ENCODE measurements at places on chromosomes 13 and 19.

GRCh38 chr19:47497050-47497766 lies 13.2 kb upstream of the KPTN start:
- no peak for DNase-seq

GRCh38 chr13:19864746-19865309 lies 1.4 kb upstream of the ZMYM5 start:
- DNase-seq = no peak

- no peak for DNase-seq
These were observed 379.6 kb downstream of the TSHZ3 start for GRCh38 chr19:30969591-30969990.

DNA sequence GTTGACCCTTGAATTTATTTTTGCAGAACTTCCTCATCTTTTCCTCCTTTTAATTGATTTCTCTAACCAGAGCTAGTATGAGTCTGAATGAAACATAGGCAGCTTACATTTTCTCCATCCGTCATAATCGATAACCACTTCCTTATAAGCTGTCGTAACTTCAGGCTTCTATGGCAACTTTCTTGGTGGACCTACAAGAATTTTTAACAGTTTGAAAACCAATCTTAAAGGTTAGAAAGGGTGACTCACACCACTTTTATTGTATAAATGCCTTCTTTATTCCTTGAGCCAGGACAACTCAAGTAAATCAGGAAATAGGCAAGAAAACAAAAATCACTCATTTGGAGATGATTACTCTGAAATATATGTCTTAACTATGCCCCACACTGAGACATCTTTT lies 105.7 kb upstream of the KL start:
- no peak for DNase-seq

GRCh38 chr13:59527500-59527899 lies 636.2 kb downstream of the DIAPH3 start:
- DNase-seq = no peak

GRCh38 chr13:52949742-52950141 lies 78.9 kb upstream of the OLFM4 start:
- DNase-seq = no peak

- DNase-seq = no peak
These were observed 8.5 kb upstream of the SHISA2 start for GRCh38 chr13:26060357-26060756.

GRCh38 chr19:57814505-57815246 lies at the start of gene ZNF552:
ZNF552 (minus strand) TSS chr19:57814913; CDS start chr19:57814743, 170 bp downstream.
- no peak for DNase-seq

GRCh38 chr19:21940684-21941083 lies 70.1 kb downstream of the ZNF208 start:
- DNase-seq = no peak

DNA sequence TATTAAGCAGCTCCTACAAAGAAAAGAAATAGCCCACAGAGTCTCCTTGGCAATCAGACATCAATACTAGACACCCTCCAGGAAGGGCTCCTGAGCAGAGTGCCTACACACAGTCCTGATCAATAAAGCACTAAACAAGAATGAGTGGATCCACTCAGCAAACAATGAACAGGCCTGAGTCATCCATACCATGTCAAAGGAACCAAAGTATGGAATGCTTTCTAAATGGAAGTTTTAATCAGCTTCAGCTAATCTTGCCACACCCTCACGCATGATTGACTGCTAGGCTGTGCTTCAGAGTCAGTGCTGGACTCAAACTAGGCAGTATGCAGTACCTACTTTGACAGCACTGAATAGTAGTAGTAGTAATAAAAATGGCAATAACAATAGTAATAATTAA lies 392.7 kb upstream of the HTR2A start:
- no peak for DNase-seq

DNA sequence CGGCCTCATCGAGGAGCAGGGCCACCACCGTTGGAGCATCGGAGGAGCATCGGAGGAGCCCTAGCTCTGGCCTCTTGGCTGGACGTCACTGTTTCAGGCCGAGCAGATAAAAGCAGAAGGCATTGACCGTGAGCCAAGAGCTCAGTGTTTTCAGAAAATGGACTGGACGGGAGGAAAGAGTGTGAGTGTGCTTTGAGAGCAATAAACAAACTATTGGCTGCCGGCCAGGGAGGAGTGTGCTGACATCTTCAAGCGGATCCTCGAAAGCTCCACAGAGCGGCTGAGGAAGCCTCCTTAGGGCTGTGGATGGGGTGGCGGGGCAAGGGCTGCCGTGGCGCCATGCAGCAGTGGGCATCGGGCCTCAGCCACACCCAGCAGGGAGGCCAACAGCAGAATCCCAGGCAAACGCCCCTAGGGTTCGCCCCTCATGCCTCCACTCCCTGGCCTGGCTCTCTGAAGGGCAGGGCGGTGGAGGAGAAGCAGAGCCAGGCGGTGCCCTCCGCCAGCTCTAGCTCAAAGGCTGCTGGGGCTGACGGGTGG lies 41.8 kb downstream of the IRS2 start:
- DNase-seq = no peak

- DNase-seq = no peak
These were observed 27.2 kb downstream of the WDR62 start for GRCh38 chr19:36081894-36082293.

- no peak for DNase-seq
These were observed 9.8 kb upstream of the MICU2 start for GRCh38 chr13:21613791-21614190.

DNA sequence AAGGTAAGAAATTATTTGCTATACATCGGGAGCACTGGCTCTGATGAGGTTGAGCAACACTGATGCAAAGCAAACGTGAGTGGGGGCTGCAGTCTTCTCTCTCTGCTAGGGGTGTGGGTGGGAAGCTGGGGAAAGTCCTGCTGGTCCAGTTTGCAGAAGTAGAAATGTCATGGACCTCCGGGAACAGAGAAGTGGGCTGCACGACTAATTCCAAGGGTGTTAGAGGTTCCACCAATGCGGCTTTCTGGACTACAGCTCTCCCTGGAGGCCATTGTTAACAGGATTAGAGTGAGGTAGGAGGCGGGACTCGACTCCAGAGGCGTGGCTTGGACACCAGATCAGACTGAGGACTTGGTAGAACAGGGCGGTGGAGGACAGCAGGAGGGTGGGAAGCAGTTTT lies 5.7 kb upstream of the FBXO27 start:
- no peak for DNase-seq

- no peak for DNase-seq
These were observed 36.7 kb downstream of the CUL4A start for GRCh38 chr13:113245849-113246796.

DNA sequence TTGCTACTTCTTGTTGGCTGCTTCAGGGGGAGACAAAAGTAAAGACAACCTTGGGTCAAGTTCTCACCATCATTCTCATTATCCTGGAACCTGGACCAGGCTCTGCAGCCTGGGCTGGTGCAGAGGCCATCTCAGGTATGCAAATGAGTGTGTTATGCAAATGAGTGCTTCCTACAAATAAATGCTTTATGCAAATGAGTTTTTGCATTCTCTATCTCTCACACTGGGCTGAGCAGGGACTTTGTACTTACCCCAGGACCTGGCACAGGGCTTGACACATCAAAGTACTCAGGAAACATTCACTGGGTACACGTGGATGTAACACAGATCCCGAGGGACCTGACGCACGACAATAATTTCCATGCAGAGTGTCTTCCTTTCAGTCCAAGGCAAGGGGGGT lies 103.0 kb downstream of the DNAJC15 start:
- DNase-seq = no peak

DNA sequence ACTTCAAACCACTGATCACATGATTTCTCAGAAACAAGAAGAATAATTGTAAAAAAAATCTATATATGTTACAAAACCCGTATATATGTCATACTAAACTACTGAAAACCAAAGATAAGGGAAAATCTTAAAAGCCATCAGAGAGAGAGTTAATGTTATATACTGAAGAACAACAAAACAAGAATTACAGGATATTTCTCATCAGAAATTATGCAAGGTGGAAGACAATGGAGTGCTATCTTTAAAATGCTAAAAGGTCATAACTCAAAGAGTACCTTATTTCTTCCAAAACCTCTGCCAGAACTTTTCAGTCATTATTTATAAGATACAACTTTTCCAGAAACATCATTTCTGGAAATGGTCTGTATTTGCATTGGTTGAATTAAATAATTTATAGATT lies 256.8 kb downstream of the RBM26 start:
- no peak for DNase-seq

- no peak for DNase-seq
These were observed 4.7 kb upstream of the ZNF444 start for GRCh38 chr19:56136362-56136761.

- no peak for DNase-seq
These were observed 14.0 kb upstream of the IGLON5 start for GRCh38 chr19:51297406-51297805.

GRCh38 chr13:19567820-19568534 lies 6.6 kb upstream of the TPTE2 start:
- no peak for DNase-seq

GRCh38 chr19:49442354-49442753 lies 1.0 kb upstream of the SLC17A7 start:
- no peak for DNase-seq

GRCh38 chr19:50187937-50188336 lies 15.5 kb upstream of the MYH14 start:
- DNase-seq = no peak

GRCh38 chr13:102724923-102725322 lies 30.1 kb upstream of the METTL21C start:
- no peak for DNase-seq

DNA sequence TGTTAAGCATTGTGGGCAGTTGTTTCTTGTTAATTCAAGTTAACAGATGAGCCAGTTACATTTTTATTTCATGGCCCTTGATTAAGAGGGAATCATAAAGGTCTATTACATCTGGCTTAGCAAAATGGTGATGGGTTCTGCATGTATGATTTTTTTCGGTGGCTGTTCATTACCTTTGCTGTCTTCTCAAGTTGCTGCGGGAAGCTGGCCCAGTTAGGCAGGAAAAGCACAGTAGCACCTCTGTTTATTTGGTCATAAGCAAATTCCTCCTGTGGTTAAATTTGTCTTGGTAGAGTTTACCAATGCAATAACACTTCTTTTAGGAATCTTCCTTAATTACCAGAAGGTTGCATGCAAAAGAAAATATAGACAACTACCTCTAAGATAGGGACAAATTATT lies 104.5 kb downstream of the FRY start:
- no peak for DNase-seq

DNA sequence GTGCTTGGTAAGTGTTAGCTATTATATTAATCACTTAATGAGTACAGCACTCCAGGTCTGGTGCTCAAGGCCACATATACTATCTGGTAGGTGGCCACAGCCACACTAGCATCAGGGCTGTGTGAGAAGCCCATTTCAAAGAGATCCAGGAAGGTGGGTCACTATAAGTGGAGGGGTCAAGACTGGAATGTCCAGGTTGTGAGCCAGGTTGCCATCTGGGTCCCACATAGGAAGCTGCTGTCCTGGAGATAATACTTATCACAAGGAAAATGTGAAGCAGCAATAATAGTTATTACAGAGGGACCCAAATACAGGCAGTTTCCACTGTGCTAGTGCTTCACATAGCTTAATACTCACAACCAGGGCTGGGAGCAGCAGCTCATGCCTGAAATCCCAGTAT lies 13.1 kb downstream of the C19orf47 start:
- DNase-seq = no peak

- DNase-seq = no peak
These were observed 37.7 kb downstream of the SMIM24 start for GRCh38 chr19:3442487-3443071.

- DNase-seq = no peak
These were observed 119.4 kb downstream of the STOML3 start for GRCh38 chr13:38871275-38871674.

- DNase-seq = no peak
These were observed 328.6 kb downstream of the SUCLA2 start for GRCh38 chr13:47672245-47673008.

DNA sequence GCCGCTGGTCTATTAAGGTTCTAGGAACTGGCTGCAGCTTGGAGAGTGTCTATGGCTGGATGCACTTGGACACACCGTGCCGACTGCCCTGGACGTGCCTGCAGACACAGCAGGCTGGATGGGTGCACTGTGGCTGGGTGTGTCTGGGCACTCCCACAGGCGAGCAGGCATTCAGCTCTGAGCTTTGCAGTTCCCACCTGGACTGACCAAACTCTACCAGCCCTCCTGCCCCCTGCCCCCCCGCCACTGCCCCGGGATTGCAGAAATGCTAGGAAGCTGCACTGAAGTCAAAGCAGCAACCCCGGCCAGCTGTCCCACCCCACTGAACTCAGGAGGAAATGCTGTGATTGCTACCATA lies 7.0 kb upstream of the LRP3 start:
- DNase-seq = no peak

DNA sequence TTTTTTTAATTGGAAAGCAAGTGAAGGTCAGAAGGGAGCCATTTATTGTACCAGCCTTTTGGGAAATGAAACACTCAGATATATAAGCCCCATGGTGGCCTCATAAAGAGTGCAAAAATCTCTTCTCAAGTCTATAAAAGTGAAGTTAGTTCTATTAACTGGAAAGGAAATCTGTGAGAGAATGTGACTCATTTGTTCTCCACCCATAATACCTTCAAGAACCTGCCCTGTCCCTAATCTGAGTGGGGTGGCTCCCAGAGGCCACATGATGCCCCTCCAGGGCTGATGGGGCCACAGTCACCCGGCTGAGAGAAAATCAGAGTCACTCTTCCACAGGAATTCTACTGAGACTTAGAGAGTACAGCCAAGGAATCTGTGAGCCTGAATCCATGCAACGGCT lies 65.8 kb upstream of the SERP2 start:
- no peak for DNase-seq

DNA sequence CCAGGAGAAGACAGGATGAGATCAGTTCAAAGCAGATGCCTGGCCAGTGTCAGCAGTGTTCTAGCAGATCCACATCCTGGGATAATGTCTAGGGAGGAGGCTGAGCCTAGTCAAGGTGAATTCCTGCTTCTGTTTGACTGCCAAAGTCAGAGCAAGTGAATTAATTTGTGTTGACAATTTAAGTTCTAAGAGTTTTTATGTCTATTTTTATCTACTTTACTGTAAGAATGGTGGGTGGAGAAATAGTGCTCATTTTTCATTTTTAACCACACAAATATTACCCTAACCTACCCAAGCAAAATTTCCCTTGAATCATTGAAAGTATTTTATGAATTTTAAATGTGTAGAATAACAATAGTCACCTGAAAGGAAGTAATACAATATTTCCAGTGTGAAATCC lies 207.6 kb upstream of the SLC10A2 start:
- no peak for DNase-seq

- DNase-seq = no peak
These were observed 14.2 kb downstream of the WBP4 start for GRCh38 chr13:41075485-41075884.

DNA sequence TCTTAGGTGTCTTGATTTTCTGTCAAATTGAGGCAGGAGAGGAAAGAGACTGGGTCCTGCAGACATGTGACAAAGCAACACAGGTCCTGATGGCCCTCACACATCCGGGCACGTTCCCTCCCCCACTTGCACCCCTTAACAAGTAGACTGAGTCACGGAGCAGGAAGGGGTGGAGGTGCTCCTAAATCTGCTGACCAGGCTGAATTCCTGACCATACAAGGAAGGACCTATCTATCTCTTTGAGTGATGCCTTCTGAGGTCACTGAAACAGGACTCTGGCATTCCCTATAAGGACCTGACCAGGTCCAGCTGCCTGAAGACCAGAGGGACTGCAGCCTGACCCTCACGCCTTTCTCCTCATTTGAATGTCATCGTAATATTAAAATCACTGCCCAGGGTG lies 250.3 kb downstream of the COL4A1 start:
- no peak for DNase-seq

GRCh38 chr13:37531049-37531448 lies 67.5 kb downstream of the POSTN start:
- no peak for DNase-seq
